Glutamatergic neuron (in vitro differentiated cells): ENCODE measurements at places on chromosomes 13 and 19. TPM values are rescaled to one million over a fixed set of nuclear protein-coding genes. Genes with fewer than 3 reads are reported as not detected.

Gene WDR88
- total RNA-seq = not detected

Gene ZBTB32
- not detected for total RNA-seq

Gene PRR12
- total RNA-seq = 39.2 TPM

GRCh38 chr13:85536706-85537105, 262.5 kb downstream of the SLITRK6 start:
- DNase-seq = no peak

DNA sequence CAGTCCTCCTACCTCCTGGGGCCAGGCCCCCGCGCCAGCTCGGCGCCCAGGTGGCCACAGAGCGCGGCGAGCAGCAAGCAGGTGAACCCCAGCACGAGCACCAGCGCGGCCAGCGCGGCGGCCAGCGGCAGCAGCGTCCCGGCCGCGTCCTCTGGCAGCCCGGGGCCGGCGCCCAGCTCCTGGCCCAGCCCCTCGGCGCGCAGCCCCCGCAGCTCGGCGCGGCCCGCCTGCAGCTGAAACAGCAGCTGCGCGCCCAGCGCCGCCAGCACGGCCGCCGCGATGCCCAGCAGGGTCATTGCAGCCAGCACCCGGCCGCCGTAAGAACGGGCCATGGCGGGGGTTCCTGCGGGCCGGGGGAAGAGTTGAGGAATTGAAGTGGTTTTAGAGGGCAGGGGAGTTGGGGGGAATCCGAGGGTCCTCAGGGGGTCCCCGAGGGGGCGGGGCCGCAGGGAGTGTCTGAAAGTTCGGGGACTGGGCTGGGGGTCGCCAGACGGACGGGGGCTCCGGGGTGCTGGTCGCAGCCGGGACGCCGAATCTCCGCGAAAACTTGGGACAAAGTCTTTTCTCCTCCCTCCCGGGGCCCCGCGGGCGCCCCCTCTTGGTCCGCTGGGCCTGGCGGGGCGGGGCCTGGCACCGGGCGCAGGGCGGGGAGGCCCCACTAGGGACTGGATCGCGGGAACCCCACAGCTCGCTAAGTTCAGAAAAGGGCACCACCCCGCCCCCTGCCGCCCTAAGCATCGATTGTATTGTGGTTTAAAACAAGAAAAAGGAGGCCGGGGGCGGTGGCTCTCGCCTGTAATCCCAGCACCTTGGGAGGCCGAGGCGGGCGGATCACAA, at the start of gene TMEM221:
TMEM221 (minus strand) TSS at position 538 of the 837 bp plus-strand sequence; CDS start at position 332, 206 bp downstream.
- DNase-seq = peak; percentile 59

- DNase-seq = no peak
Observed at GRCh38 chr19:38993271-38993670, 17.7 kb upstream of the FBXO17 start.

- DNase-seq = no peak
Observed at GRCh38 chr13:23447927-23448326, 14.4 kb upstream of the SACS start.

Gene KASH5
- 0.49 TPM for total RNA-seq

- no peak for DNase-seq
Observed at GRCh38 chr19:13460045-13460444, 46.2 kb downstream of the CACNA1A start.

Gene FCER2
- not detected for total RNA-seq

Gene KLHL1
- not detected for total RNA-seq
